Gastroesophageal sphincter (tissue), 4 donors: ENCODE measurements at places on chromosomes 6 and 20.

- ATAC-seq, result no peak
Observed at GRCh38 chr20:62790075-62790474, 6.2 kb upstream of the MRGBP start.

DNA sequence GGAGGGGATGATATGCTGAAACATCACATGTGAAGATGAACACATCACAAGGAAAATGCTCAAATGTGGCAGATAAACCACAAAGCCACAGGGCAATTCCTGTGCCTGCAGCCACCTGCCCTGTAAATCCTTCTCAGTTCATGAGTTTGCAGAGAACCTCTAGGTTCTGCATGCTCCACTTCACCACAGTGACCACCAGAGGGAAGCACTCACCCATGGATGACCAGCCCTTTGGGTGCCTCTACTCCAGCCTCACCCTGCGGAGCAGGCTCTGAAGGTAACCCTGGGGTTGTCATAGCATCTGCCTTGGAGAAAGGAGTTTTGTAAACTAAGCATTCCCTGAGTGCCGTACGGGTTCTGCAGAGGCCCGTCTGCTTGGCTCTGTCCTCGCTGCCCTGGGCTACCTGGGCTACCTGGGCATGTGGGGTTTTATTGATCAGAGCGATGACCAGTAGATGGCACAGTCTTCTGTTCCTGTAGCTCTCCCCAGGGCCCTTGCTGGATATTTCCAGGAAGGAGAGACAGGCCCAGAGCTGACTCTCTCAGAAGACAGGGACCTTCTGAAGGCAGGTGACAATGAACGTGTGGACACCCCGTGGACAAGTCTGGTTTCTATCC lies 31.7 kb upstream of the CST1 start:
- no peak for ATAC-seq

DNA sequence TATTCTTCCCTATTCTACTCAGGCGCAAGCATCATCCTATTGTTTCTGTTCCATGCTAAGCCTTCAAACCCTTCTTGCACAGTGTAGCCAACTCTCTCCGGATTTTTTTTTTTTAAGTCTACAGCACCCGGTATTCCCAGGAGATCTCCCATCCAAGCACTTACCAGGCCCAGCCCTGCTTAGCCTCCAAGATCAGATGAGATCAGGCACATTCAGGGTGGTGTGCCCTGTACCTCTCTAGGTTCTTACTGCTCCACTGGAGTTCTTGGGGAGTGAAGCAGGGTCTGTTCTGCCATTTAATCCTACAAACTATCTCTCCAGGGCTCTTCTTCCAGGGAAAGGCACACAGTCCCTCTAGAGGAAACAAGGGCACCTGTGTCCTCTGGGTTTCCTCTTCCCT lies 14.9 kb upstream of the NUP153 start:
- no peak for ATAC-seq

DNA sequence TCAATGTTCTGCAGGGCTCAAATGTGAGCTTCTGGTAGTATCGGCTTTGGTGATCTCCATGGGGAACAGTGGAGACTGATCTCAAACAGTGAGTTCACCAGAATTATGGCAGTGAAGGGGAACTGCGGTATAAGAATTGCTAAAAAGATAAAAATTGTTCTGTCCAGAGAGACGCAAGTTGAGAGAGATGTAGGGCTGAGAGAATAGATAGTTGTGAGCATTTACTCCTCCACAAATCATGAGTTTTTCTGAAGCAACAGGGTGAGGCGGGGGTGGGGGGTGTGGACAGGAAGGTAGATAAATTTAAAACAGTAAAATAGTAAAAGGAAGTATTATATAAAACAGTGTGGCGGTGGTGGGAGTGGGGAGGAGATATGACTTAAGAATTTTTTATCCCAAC lies 98.6 kb upstream of the NEDD9 start:
- no peak for ATAC-seq

DNA sequence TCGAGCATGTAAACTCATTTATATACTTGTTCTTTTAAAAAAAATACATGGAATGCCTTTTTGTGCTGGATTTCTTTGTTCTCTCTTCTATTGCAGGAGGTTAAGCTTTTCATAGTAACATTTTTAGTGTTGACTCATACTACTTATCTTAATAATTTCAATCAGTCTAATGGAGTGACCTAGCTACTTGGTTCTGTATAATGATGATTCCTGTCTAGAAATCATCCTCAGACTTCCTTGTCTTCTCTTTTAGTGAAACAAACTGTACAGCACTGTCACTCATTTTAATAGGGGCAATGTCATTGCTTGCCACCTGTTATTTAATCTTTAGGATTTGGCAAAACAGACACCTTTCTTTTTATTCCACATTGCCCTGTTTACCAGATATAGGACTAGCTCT lies 62.3 kb downstream of the ADGRB3 start:
- no peak for ATAC-seq

DNA sequence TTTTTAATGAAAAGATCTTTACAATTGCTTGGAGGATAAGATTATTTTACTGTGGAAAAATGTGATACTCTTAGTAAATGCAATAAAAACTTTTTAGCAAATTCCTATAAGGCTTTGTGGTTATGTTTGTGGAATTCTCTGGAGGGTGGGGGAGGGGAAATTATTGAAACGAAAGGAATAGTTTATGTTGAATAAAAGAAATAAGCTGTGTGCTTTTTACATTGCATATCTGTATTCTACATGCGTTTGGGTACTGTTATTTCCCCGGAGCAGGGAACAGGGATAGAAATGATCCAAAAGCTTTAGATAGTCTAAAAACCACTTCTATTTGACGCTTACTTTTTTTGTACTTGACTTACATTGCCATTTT lies 143.8 kb downstream of the SLC16A10 start:
- ATAC-seq, result no peak

GRCh38 chr6:14354919-14355572 lies 237.5 kb downstream of the CD83 start:
- peak; percentile 50 for ATAC-seq
